ENCODE measurements at places on chromosomes 7 and 10.
A peak's percentile ranks its signal among the peaks of the same experiment; 100 is the strongest.

- DNase-seq: peak; percentile 9
Observed at GRCh38 chr7:43647673-43648472, 65.0 kb downstream of the STK17A start.

- DNase-seq: no peak
Observed at GRCh38 chr10:116015583-116016333, 257.2 kb downstream of the GFRA1 start.

GRCh38 chr10:112141292-112141691 is 42.3 kb downstream of the GPAM start:
- DNase-seq: no peak

GRCh38 chr10:6203331-6204062 is 765 bp downstream of the PFKFB3 start:
- DNase-seq: peak; percentile 54

DNA sequence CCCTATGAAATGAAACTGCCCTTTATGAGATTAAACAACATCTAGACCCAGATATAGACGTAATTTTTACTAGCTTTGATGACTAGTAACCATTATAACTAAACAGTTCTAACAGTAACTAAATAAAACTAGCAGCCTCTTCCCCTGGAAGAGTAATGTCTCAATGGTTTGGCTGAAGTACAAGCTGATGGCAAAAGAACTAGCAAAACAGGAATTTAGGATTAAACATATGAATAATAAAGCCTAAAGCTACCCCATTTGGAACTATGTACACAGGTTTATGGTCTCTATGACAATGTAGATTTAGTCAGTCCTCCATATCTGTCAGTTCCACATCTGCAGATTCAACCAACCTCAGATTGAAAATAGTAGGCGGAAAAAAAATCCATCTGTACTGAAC is 6.4 kb downstream of the DPY19L1 start:
- no peak for DNase-seq

- DNase-seq: no peak
Observed at GRCh38 chr10:95289003-95289920, 1.5 kb downstream of the PDLIM1 start.

DNA sequence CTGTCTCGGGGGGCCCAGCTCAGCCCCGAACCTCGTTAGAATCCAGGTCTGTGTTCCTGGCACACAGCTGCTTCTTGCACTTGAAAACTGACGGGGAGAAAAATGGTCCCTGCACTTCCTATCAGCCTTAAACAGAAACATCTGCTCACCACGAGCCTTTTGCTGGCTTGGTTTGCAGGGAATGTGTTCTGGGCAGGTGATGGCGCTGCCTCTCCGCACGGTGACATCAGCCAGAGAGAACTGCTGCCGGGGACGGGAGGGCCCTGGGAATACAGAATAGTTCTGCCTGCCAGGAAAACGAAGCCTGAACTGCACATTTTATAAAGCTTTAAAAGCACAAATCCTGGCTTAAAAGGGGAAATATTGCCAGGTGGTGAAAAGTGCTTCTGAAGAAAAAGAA is 622.5 kb downstream of the TYW1 start:
- DNase-seq: no peak

DNA sequence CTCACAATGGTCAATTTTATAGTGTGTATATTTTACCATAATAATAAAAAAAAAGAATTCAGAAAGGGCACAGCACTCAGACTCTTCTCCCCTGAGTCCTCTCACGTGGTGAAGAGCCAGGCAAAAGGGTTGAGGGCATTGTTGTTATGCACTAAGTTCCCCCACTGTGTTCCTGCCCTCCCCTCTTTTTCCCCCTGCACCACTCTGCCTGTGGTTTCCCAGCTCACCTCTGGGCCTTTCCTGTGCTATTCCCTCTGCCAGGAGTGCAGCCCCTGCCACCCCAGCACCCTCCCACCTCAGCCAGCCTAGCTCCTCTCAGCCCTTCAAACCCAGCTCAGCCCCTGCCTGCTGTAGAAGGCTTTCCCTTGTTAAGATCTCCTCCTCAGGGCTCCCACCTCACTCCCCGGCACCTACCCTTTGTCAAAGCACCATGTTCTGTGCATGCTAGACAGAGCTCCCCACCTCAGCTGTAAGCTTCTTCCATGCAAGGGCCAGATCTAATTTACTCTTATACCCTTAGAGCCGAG is 108.5 kb downstream of the KCNMA1 start:
- DNase-seq: no peak

DNA sequence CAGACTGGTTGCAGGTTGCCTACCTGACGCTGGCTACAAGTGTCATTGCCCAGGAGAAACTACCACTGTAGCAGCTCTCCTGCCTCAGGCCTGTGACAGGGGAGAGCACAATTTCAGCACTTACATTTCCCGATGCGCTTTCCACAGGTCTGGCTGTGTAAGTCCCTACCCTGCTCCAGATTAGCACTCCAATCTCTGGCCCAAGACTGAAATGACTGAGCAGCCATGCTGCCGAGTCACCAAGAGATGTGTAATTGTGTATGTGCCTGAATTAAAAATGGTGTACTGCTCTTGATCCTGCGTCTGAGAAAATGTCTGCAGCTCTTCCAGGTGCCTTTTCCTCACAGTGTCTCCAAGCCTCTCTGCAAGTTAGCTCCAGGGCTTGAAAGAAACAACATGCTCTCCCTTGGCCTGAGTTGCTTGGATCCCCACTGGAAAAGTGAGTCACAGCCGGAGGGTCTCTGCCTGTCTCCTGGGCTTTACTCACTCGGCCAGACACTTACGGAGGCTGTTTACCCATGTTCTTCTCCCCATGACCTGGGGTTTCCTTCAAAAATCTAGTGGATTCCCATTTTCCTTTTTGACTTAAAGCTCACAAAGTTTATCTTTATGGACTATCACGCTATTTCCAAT is 1001.7 kb upstream of the KCND2 start:
- DNase-seq: no peak

- DNase-seq: no peak
Observed at GRCh38 chr7:378551-379455, 88.8 kb downstream of the FOXL3 start.

DNA sequence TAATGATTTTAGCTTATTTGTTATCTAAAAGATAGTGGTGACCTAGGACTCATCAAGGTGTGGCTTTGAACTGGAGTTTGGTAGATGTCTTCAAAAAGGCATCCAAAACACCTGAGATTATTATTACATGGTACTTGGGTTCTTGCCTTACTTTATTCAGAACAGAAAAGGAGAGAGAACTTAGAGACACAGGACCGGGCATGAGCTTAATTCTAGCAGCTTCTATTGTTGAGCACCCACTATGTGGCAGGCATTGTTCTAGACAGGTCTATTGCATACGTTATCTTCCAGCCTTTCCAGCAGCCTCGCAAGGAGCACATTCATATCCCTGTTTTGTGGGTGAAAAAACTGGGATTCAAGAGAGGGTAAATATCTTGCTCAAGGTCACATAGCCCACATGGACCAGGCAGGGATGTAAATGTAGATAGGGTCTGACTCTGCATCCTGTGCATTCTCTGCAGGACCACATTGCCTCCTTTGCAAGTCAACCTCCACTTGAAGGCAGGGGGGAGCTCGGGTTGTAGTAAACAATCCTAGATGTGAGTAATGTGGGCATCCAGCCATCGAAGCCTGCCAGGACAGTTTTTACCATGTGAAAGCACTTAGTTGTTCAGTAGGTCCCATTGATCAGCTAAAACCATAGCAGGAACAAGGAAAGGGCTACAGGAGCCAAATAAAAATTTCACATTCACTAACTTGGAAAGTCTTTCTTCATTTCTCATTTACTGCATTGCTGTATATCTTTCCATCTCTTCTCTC is 551.4 kb downstream of the LRMDA start:
- no peak for DNase-seq

Data from MM.1S (cell line).